ENCODE measurements at places on chromosomes 7 and 10.

GRCh38 chr7:115851291-115851690 is 179.3 kb downstream of the TFEC start:
- DNase-seq: no peak

DNA sequence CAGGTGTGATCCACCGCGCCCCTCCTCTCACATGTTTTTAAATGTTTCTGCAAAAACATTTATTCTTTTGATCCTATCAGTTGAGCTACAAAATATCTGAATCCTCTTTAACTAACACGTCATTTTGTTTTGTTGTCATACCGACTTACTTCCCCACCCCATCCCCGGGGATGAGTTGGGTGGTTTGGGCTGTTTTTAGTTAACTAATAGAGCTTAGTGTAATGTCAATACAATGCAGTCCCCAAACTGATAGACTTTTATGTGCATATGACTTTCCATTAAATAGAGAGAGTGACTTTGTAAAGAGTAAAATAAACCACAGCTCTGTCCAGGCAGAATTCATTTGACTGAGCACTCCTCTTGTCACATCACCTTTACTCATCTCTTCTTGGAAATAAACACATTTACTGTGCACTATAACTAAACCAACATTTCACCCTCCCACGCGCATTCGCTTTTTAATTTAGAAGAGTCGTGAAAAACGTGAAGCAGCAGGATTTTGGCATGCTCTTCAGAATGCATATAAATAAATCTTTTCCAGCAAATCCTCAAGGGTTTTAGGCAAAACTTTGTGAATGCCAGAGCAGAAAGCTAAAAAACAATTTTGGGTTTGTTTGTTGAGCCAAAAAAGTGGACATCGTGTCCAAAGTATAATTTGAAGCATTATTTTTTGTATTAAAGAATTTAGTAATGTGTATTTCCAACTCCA is 187.4 kb upstream of the MGMT start:
- DNase-seq: no peak

- DNase-seq: no peak
These were observed 83.5 kb upstream of the INHBA start for GRCh38 chr7:41786404-41786803.

DNA sequence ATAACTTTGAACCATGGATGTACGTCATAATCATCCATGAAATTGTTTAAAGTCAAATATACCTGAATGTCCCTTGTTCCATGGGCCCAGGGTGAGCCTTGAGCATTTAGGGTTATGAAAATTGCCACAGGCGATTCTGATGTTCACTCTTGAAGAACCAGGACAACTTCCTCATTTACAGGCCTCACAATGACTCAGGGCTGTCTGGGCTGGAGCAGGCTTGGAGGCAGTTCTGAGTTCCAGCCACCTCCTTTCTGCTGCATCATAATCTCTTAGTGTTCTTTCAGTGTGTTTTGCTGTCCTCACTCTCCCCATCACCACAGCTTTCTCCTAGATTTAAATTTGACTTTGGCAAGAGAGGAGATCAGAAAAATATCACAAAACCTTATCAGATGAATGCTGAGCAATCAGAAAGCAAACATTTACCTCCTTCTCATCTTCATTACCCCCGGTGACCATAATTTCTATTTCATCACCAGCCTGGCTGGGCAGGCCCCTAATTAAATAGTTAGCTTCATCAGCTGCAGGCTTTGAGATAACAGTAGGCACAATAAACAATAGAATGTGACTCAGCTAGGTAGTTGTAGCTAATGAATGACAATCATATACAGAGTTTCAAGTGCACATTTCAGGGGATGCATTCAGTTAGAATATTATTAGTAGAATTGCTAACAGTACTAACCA is 571.0 kb downstream of the SH2D4B start:
- DNase-seq: no peak

DNA sequence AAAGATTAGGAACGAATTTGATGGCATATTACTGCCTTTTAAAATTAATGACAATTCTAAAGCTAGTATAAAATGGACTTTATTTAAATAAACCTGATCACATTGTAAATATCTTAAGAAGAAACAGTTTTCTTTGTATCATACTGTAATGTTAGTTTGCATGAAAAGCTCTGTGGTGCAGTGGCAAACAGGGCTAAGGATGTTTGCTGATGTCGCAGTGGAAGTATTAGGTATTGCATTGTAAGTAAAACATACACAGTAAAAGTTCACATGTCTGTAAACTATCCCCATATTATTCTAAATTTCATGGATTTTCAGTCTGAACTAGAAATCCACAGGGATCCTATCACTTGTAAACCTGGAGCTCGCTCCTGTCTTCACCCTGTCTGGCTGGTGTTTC is 252.6 kb upstream of the ZNF32 start:
- no peak for DNase-seq

- DNase-seq: no peak
These were observed 133.7 kb downstream of the LRRN3 start for GRCh38 chr7:111224354-111225231.

DNA sequence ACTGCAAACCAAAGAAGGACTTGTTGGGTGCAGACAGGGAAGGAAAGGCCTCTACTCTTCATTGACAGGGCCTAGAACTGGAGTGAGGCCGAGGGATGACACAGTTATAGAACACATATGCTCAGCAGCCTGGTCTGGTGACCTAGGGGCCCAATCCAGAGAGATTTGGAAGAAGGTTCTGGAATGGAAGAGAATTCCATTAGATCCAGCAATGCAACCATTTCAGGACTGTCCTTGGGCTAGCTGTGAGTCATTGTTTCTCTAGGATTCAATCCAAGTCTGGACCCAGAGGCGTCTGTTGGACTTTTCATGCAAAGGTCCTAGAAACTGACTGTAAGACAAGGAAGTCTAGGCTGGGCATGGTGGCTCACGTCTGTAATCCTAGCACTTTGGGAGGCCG is 59.2 kb downstream of the WIPF3 start:
- no peak for DNase-seq

DNA sequence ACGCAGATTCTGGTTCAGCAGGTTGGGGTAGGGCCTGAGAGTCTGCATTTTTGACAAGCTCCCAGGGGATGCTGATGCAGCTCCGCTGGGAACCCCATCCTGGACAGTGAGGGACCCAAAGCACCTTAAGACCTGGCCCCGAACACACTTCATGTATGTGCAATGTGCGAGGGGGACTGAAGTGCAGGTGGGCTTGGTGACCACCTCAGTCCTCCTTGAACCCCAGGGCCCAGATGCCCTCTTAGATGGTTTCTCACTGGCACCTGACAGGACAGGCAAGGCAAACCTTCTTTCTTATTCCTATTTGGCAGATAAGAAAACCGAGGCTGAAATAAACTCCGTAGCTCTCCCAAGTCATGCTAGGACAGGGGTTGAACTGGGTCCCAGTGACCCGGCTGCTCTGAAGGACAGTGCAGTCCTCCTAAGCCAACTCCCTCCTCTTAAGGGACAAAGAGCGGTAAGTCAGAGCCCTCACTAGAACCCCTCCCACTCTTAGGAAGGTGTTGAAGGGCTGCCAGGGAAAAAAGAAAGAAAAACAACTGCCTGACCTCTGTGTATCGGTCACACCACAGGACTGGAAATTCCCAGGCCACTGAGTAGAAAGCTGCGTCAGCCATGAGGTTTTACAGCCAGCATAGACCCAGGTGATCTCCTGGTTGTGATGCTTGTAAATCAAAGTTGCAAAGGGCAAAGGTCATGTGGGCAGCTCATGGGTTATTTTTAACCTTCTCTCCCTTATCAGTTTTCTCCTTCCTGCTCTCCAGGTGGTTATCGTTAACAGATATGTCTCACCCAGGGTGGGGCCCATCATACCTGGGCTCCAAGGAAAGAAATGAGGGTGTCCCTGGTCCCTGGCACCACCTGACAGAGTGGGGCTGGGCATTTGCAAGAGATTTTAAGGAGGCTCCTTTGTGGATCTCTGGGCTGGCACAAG is 90.9 kb upstream of the SMNDC1 start:
- no peak for DNase-seq

DNA sequence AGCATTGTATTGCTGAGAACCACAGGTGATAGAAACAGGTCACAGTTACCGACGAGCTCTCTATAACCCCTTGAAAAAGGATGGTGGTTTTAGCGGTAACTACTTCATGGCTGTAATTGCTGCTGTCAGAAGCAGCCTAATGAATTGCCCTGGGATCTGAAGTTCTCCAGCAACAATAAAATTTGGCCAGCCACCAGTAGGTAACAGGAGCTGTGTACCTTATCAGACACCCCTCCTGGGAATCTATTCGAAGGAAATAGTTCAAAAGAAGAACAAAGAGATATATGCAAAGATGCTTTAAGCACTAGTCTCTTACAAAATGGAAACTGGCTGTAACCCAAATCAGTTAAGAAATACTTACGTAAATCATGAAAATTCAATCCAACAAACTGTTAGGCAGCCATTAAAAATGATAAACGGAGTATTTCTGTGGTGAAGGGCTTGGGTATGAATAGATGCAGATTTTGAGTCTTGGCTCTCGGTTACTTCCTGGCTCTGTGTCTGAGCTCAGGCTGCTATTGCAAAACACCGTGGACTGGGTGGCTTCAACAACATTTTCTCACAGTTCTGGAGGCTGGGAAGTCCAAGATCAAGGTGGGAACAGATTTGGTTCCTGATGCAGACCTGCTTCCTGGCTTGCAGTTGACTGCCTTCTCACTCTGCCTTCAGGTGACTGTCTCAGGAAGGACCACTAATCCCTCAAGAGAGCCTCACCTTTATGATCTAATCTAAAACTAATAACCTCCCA is 1.6 kb downstream of the MSRB2 start:
- no peak for DNase-seq

DNA sequence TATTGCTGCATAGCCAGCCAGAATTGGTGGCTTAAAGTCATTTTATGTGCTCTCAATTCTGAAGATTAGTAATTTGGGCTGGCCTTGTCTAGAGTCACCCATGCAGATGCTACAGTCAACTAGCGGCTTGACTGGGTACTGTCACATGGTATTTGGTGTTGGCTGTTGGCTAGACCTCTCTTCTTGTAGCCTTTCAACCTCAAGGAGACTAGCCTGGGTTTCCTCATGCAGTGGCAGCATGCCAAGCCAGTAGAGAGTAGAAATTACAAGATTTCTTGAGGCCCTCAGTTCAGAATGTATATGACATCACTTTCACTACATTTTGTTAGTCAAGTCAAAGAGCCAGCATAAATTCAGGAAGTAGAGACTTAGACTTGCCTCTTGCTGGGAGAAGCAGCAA is 3.7 kb upstream of the ZNF800 start:
- no peak for DNase-seq

DNA sequence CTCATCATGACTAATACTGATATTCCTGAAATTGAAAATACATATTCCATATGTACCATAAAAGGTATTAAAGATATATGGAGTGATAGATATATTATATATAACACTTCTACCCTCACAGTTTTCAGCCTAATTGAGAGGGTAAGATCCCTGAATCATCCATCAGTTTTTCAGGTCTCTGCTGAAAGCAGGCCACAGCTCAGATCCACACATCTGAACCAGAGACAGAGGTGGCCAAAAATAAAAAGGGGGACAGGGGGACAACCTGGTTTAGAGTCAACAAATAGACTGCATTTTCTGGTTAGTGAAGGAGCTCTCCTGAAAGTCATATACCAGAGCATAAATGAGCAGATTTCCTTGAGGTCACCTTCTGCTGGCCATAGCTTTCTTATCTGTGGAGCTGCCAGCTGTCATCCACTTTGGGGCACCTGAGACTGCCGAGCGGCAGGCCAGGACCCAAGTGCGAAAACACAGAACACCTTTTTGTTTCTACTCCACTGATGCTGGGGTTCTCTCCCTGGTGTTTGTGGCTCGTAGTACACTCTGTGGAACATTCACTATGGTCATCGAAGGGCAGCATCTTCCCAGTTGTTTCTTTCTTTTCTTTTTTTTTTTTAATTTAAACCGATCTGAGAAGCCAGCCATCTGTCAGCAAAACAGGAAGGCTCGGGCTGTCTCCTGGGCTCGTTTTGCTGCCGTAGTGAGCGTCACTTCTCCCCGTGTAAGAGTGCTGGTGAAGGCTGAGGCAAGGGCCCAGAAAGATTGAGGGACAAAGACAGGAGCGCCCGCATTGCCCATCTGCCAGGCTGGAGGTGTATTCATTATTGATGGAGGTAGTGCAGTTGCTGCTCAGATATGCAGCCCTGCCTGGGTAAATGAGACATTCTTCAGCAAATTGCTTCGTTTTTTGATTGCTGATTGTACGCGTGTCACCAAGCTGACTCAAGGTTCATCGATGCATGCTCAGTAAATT is 13.5 kb downstream of the IKZF1 start:
- DNase-seq: no peak

DNA sequence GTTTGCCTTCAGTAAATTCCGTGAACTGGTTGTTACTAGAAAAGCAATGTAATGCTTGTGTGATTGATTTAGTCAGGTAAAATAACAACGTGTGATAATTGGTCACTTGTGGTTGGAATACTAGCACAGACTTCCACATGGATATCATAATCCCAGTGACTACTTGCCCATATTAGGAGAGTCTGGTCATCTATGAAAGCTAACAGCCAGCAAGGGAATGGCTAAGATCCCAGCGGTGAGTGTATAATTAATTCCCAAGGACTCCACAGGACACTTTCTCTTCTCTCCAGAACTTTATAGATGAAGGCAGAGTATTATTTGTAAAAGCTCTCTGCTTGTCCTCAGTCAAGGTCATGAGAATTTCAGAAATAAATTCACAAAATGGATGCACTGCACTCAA is 662.6 kb upstream of the TEX47 start:
- DNase-seq: no peak

GRCh38 chr10:133245439-133246235 is 8.0 kb downstream of the VENTX start:
- DNase-seq: no peak

- DNase-seq: no peak
These were observed 211.0 kb upstream of the SH2B2 start for GRCh38 chr7:102075553-102076135.

- DNase-seq: no peak
These were observed 382.7 kb downstream of the SFMBT2 start for GRCh38 chr10:7027913-7028808.

DNA sequence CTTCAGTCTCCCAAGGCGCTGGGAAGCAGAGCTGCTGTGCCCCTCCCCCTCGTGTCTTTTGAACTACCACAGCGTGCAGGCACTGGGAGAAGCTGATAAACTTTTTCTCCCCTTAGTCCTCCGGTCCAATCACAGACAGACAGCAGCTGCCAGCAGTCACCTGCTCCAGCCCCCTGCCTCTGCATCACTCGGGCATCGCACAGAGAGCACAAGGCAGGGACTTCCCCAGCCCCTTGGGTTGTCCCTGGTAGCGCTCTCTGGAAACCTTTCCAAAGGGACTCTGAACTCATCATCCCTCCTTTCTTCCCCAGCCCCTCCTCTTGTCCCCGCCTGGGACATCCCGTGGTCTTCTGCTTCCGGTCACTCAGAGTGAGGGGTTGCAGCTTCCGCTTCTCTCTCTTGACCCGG is 1.4 kb upstream of the NEUROG3 start:
- no peak for DNase-seq

DNA sequence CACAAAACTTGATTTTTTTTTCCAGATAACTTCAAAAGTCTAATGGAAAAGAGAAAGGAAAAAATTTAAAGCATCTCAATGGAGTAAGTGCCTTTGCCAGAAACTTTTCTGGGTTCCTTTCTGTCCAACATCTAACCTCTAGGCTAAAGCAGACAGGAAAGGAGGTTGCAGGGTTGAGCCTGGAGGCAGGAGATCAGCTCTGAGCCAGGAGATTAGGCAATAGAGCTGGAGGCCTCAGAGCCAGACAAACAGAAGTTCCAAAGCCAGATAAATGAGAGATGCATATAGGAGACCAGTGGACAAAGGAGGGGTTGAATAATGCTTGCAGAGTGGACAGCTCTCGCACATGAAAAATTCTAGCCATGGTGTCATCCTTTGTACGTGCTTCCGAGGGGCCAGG is 42.9 kb downstream of the CHN2 start:
- DNase-seq: no peak

- no peak for DNase-seq
These were observed 1191.9 kb downstream of the CNTNAP2 start for GRCh38 chr7:147308539-147308938.

- DNase-seq: no peak
These were observed 140.2 kb downstream of the LCOR start for GRCh38 chr10:96972264-96972663.

All from activated effector memory CD4-positive, alpha-beta T cell treated with Interleukin-2 at 50 U/mL for 16 hours (primary cell).